ENCODE measurements at places on chromosomes 3 and 15.

GRCh38 chr3:42194943-42195510 is 71.0 kb downstream of the CCK start:
- no peak for DNase-seq

DNA sequence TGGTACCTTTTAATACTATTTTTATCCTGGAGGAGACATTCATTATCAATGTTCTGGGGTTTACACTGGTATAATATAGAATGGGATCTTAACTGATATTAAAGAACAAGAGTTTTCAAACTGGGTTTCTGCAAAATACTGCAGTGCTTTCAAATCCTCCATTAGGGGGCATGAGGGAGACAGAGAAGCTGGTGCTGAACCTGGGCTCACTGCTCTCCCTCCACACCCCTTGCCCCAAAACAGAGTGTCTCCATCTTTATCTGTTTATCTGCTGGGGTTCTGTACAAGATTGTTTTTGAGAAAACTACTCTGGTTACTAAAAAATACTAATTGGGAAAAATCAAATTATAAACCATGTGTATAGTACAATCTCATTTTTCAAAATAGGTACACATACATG is 41.7 kb downstream of the CADPS start:
- DNase-seq, result no peak

DNA sequence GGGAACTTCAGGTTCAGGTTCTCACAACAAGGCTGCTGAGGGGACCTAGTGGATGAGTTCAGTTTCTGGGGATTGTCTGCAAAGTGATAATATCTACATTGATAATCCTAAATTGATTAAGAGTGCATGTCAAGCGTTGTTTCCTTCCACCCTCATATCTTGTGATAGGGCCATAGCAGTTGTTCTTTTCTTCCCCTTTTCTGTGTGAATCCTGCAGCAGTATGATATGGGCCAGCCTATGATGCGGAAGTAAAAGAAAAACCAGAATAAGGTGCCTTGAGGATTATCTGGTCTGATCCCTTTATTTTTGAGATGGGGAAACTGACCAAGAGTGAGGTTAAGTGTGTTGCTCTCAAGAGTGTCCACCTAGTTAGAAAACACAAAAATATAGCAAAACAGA is 86.2 kb downstream of the MITF start:
- DNase-seq, result no peak

DNA sequence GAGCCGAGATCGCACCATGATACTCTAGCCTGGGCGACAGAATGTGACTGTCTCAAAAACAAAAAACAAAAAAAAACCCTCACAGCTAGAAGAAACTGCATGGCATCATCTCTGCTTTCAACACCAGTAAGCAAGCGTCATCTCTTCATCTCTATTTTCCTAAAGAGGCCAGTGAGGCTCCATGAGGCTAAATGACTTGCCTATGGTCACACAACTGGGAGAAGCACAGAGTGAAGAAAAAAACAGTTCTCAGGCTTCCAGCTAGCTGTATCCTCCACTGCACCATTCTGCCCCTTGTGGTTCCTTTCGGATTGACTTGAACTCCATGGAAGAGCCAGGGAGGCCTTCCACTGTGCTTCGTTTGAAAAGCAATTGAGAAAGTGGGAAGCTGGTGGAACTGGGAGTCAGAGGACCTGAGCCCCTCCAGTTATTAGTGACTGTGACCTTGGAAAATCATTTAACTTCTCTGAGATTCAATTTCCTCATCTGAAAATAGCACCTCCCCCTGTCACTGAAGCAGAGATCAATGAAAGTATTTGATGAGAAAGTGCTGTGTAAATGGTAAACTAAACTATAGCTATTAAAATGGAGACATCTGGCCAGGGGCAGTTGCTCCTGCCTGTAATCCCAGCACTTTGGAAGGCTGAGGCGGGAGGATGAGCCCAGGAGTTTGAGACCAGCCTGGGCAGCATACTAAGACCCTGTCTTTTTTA is 32.1 kb upstream of the DENND4A start:
- DNase-seq, result no peak

All from GM12892 (cell line).